ENCODE measurements at places on chromosomes 16 and 17.

DNA sequence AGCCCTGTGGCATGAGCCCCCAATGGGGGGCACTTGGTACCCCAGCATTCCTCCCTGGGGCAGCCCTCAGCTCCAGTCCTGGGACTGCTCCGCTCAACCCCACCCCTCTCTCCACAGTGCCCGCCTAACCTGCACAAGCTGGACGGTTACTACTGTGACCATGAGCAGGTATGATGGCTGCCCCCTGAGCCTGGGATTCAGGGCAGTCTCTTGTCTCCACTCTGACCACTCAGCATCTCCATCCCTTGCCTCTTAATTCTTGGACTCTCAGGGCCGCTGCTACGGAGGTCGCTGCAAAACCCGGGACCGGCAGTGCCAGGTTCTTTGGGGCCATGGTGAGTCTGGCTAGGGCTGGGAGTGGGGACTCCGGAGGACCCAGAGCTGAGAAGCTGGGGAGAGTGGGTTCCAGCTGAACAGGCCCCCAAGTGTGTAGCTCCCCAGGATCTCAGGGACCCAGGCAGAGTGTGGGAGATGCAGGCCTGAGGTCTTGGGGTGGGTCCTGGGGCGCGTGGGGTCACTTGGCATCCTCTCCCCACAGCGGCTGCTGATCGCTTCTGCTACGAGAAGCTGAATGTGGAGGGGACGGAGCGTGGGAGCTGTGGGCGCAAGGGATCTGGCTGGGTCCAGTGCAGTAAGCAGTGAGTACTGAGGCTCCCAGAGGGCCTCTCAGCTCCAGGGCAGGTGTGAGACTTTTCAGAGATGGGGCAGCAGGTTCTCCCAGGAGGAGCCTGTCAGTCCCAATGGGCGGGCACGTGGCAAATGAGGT, 18.0 kb downstream of the ADAM11 start:
- no peak for DNase-seq

DNA sequence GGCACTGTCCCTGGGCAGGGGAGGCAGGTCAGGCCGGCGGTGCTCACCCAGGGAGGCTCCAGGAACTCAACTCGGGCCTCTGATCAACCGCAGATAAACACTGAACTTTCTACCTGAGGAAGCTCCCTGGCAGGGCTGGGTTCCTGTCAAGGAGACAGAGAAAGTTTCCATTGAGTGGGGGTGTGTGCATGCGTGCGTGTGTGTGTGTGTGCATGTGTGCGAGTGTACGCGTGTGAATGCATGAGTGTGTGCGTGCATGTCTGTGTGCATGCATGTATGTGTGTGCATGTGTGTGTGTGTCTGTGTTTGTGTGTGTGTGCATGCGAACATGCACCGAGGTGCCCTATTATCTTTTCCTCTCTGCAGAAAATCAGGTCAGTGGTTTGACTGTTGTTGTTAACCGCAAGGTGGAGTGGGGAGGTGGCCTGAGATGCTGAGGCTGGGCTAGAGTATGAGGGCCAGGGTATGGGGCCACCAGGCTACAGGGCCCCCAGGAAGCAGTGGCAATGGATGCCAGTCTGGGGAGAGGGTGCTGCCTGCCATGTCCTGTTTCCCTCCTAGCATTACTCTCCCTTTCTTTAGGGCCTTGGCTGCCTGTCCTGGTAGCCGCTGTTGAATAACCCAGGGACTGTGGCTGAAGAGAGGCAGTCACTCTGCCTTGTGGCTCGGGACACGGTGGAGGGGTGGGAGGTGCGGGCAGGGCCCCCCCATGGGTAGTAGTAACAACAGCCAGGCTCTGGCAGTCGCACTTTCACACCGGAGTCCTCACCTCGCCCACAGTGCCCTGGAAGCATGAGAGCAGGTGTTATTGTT, 24.0 kb downstream of the CCR7 start:
- no peak for DNase-seq

DNA sequence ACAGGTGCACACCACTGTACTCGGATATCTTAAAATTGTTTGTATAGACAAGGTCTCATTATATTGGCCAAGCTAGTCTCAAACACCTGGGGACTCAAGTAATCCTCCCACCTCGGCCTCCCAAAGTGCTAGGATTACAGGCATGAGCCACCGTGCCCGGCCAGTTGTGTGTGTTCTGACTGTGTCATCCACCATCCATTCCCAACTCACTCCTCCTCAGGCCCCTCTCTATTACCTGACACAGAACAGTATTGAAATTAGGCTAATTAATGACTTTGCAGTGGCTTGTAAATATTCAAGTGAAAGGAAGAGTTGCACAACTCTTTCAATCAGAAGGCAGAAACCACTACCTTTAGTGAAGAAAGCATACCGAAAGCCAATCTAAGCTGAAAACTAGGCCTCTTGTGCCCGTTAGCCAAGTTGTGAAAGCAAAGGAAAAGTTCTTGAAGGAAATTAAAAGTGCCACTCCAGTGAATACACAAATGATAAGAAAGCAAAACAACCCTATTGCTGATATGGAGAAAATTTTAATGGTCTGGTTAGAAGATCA, 28.7 kb downstream of the GOSR1 start:
- no peak for DNase-seq

DNA sequence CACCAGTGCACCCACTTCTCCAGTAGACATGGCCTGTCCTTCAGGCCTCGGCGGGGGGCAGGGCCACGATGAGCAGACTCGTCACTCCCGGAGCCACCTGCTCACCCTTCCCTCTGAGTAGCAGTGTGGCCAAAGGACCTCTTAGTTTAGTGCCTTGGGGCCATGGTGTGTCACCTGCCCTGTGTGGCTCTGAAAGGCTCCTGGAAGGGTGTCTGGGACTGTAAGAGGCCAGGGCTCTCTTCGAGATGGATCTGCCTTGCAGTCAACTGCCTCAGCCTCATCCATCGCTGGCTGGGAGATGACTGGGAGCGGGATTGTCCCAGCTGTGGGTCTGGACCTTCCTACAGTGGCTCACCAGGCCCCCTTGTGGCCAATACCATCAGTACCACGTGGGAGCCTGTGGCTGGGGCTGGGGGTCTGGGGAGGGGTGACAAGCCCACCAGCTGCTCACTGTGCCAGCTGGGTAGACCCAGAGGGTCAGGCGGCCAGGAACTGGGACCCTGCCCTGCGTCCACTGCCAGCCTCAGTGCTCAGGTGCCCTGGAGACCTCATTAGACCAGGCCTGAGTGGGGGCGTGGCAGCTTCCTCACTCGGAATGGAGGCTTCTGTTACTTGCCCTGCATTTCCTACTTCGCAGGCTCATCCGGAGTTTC, 133.4 kb downstream of the OR1D5 start:
- DNase-seq, result peak; percentile 70

DNA sequence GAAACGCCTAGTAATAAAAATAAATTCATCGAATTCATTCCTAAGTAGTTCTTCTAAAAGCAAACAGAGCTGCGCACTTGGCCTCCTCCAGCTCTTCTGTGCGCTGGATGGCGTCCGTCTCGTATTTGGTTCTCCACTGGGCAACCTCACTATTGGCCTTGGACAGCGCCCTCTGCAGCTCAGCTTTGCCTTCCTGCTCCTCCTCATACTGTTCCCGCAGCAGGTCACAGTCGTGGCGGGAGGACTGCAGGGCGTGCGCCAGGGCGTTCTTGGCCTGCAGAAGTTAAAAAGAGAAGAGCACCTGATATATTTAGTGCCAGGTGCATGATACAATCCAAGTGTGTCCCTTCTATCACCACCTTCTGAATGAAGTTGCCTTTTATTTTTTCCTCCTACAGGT, 21.8 kb downstream of the MYH3 start:
- no peak for DNase-seq

GRCh38 chr16:58970775-58971174, 236.7 kb upstream of the GOT2 start:
- no peak for DNase-seq

- DNase-seq, result no peak
Observed at GRCh38 chr17:58319173-58320162, 9.1 kb downstream of the TSPOAP1 start.

DNA sequence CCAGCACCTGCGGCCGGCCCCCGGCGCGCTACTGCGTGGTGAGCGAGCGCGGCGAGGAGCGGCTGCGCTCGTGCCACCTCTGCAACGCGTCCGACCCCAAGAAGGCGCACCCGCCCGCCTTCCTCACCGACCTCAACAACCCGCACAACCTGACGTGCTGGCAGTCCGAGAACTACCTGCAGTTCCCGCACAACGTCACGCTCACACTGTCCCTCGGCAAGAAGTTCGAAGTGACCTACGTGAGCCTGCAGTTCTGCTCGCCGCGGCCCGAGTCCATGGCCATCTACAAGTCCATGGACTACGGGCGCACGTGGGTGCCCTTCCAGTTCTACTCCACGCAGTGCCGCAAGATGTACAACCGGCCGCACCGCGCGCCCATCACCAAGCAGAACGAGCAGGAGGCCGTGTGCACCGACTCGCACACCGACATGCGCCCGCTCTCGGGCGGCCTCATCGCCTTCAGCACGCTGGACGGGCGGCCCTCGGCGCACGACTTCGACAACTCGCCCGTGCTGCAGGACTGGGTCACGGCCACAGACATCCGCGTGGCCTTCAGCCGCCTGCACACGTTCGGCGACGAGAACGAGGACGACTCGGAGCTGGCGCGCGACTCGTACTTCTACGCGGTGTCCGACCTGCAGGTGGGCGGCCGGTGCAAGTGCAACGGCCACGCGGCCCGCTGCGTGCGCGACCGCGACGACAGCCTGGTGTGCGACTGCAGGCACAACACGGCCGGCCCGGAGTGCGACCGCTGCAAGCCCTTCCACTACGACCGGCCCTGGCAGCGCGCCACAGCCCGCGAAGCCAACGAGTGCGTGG, 1.5 kb downstream of the NTN1 start:
- DNase-seq, result peak; percentile 55

Data from GM13977 (cell line).